ENCODE measurements at places on chromosomes 12 and 14.
A peak's percentile ranks its signal among the peaks of the same experiment; 100 is the strongest.

DNA sequence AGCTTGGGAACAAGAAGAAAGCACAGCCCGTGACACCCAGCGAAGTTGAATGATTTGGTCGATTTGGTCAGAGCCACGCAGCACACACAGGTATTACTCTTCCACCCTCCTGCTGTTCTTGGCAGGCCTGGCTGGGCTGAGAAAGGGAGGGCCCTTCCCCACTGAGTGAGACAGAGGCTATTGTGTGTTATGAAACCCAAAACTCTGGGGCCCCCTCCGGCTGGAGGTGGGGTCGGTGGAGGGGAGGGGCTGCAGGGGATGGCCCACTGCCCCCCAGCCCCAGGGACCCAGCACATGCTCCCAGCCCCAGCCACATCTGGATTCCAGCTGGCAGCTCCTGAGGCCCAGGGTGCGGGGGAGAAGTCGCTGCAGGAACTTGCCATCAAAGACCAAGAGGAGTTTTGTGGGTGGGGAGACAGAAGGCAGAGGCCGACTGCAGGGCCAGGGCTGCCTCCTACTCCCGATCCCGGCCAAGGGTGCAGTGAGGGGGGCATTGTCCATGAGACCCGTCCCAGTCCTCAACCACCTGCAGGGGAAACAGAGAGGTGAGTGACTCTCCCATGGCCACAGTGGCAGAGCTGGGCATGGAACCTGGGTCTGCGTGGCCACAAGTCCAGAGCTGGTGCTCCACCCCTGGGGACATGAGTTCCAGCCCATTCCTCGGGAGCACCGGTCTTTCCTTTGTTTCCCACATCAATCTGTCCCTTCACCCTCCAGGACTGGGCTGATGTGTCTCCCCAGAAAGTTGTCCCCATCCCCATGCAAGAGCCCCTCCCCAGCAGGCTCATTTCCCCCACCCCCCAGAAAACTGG lies 8.7 kb downstream of the TMEM119 start:
- no peak for DNase-seq

GRCh38 chr12:65585648-65586602 lies 238.4 kb upstream of the HMGA2 start:
- DNase-seq = no peak

DNA sequence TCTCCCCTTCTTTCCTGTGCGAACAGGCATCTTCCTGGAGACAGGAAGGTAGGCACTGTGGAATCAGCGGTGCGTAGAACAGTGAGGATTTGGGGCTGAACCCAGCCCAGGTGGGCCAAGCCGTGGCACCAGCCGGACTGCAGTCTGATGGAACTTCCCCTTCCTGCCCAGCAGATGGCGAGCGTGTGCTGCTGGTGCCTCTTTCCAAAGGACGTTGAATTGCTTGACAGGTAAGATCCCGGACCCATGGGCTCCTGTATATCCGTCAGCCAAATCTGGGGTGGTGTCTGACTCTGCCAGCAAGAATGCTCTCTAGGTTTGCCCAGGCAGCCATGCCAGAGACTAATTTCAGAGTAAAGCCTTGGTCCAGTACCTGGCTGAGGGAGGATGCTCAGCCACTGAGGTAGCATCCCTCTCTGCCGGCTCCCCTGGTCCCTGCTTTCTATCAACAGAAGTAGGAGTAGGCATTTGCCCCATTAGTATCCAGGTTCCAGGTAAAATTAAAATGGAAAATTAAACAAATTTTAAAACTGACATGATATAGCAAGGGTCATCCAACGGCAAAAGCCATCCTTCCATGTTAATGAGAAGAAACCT lies 21.1 kb upstream of the KCNA5 start:
- peak; percentile 18 for DNase-seq

DNA sequence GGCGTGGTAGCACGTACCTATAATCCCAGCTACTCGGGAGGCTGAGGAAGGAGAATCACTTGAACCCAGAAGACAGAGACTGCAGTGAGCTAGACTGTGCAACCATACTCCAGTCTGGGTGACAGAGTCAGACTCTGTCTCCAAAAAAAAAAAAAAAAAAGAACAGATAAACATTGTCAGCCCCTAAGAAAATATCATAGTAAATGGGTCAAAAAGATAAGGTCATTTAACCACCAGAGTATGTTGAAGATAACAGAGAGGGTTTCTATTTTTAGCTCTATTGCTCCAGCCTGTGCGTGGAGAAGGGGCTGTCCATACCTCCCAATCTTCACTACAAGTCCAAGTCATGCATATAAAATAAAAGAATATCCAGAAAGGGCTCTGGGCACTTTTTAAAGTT lies 15.4 kb downstream of the LGMN start:
- DNase-seq = no peak

- DNase-seq = no peak
Measured at GRCh38 chr12:131872154-131873051, 22.0 kb upstream of the ULK1 start.

GRCh38 chr12:125070112-125070511 lies 4.9 kb downstream of the AACS start:
- DNase-seq = no peak

GRCh38 chr14:29820785-29821184 lies 106.9 kb downstream of the PRKD1 start:
- DNase-seq = no peak
